NCI-H2081 treated with DMSO at 0.1 percent for 48 hours (cell line): ENCODE measurements at places on chromosomes 1 and 21.

GRCh38 chr1:170623171-170623570 lies 40.8 kb upstream of the PRRX1 start:
- DNase-seq, result no peak

DNA sequence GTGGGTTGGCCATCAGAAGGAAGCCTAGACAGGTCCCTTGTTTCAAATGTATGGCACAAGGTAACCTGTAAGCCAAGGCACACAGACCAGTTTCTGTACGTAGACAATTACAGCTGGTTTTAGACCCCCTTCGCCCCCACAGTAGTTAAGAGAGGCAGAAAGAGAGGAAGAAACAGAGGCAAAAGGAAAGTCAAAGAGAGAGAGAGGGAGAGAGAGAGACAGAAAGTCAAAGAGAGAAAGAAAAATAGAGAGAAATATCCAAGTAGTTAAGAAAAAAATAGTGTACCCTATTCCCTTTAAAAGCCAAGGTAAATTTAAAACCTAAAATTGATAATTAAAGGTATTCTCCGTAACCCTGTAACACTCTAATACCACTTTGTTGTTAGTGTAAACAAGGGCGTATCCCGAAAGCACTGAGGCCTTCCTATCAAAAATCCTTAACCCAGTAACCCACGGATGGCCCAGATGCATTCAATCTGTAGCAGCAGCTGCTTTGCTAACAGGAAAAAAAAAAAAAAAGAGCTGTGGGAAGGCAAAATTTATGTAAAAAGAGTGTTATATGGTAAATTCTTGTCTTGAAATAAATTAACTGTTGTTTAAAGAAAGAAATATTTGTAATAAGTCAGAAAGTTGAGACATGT lies 49.4 kb downstream of the ADCY10 start:
- no peak for DNase-seq

DNA sequence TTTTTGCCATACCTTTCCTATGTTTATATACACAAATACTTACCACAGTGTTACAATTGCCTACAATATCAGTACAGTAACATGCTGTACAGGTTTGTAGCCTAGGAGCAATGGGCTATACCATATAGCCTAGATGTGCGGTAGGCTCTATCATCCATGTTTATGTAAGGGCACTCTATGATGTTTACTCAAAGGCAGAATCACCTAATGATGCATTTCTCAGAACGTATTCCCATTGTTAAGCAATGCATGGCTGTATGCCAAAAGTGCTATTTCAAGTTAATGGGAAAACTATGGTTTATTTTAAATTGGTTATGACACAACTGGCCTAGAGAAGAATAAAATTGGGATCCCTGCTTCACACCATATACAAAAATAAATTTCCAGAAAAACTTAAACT lies 36.9 kb upstream of the DISP1 start:
- DNase-seq, result peak; percentile 62

- DNase-seq, result no peak
Measured at GRCh38 chr1:39370602-39371001, 120.8 kb upstream of the BMP8A start.

GRCh38 chr1:51172811-51173210 lies 63.3 kb upstream of the RNF11 start:
- DNase-seq, result no peak

DNA sequence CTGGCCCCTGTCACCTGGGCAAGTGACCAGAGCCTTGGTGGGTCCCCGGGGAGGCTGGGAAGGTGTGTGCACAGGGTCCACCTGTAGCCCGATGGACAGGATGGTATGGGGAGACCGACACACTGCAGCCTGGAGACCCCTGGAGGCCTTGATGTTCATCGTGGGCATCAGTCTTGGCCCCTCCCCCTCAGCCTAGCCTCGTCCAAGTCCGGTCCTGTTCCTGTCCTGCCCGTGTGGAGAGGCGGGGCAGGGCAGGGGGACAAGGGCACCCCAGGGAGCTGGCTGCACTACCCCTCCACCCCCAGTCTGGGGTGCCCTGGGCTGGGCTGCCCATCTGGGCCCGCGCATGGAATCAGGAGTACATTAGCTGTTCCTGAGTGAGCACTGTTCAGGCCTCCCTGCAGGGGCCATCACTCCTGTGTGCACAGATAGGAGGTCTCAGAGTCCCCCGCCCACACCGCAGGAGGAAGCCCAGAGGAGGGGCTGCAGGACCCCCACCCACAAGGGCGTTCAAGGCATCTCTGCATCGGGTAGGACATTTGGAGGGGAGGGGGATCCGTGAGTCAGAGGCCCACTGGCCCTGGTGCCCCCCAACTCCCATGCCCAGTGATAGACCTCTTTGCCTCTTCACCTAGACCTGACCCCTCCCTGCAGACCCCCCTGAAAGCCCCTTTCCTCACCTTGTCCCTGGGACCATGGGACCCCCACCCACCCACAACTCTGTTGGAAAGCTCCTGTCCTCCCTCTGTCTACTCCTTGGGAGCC lies 63.2 kb downstream of the WNT9A start:
- no peak for DNase-seq

GRCh38 chr1:67105508-67105907 lies 29.3 kb downstream of the C1orf141 start:
- DNase-seq, result no peak

GRCh38 chr1:1197551-1198422 lies 8.6 kb downstream of the TNFRSF18 start:
- DNase-seq, result no peak

- DNase-seq, result no peak
Measured at GRCh38 chr21:25987531-25987930, 183.0 kb downstream of the APP start.

DNA sequence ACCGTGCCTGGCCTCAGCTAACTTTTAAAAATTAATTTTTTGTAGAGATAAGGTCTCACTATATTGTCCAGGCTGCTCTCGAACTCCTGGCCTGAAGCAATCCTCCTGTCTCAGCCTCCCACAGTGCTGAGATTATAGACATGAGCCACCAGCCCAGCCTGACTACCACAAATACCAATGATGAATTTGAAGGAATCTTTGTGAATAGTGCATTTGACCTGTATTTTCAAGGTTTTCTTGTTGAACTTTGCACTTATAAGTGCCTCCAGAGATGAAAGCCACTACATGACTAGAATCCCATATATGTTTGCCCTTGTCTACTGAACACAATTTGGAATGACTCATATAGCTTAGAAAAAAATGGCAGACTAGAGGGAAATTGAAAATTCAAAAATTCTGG lies 297.3 kb downstream of the NFIA start:
- no peak for DNase-seq

DNA sequence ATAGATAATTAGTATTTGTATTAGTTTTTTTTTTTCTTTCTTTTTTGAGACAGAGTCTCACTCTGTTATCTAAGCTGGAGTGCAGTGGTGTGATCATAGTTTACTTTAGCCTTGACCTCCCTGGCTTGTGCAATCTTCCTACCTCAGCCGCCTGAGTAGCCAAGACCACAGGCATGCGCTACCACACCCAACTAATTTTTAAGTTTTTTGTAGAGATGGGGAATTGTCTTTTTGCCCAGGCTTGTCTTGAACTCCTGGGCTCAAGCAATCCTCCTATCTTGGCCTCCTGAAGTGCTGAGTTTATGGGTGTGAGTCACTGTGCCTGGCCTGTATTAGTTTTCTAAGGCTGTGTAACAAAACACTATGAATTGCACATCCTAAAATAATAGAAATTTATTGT lies 58.3 kb downstream of the MSH4 start:
- no peak for DNase-seq

GRCh38 chr1:19974822-19975416 lies 4.5 kb downstream of the PLA2G2A start:
- DNase-seq, result no peak
